ENCODE measurements at places on chromosomes 12 and 14.

DNA sequence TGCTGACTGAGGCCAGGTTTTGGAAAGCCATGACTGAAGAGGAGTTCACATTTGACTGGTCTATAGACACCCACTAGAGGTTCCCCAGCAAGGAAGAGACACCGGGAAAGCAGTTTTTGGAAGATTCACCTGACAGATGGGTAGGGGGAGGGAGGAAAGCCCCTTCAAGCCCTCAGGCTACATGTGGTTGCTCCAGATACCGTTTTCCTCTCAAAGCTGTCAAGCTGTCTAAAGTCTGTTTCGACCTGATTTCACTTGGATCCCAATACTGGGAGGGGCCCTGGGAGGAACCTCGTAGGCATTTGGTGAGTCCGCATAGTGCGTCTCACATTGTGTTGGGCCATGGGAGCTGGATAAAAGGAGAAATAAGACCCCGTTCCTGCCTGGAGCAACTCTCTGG is 1.7 kb upstream of the LRP1 start:
- DNase-seq, result no peak

GRCh38 chr12:67692966-67693365 is 44.4 kb downstream of the DYRK2 start:
- no peak for DNase-seq

GRCh38 chr14:60657456-60658210 is 8.4 kb upstream of the SIX1 start:
- no peak for DNase-seq

- DNase-seq, result no peak
Measured at GRCh38 chr12:2294651-2295475, 242.1 kb downstream of the CACNA1C start.

DNA sequence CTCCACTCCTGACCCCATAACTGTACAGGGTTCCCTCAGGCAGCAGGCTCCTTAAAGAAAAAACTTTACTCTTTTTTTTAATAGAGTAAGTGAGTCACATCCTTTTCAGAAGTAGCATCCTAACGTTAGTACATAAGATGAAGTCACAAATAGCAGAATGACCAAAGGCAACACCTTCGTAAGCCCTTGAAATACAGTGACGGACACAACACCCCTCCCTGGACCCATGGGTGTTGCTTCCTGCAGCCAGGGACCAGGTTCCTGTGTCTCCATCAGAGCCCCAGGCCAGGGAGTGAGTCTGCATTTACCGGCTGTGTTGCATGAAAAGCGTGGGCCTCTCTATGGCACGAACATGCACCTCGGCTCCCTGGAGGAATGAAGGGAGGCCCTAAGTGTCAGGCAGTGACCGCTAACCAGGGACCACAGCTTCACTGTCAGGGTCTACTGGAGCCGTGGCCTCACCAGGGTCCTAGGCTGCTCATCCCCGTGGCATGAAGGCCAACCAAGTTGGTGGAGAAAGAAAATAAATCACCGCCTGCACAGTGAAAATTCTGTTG is 340.0 kb upstream of the SFSWAP start:
- DNase-seq, result no peak

DNA sequence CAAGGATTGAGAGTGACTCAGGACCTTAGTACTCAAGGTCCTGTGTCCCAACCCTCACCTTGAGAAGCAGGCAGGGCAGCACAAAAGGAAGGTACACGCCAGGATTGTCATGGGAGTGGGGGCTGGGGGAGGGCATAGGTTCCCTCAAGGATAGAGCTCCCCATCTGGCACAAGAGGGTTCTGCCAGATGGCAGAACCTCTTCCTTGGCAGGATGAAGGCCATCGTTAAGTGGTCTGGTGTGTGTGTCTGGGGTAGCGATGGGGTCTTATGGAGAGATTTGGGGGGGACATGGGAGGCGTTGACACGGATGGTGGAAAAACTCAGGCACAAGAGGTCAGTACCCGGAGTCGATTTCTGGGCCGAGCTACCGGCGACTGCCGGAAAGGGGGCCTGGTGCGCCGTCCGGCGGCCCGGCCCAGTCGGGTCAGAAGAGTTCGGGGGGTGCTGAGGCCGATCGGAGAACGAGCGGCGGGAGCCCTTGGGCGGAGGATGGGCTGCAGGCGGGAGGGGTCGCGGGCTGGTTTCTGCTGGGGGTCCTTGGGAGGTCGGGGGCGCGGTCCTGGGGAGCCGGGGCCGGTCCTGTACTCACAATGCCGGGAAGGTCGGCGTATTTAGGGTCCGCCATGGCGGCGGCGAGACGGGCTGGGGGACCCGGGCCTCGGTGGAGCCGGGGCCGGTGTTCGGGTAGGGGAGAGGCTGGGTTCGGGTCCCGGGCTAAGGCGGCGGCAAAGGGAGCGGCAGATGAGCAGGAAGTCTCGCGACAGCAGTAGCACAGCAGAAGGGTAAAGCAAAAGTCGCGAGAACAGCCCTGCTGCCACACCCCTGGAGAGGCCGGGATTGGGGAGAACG is at the start of gene DCTN2:
Gene DCTN2, minus strand, starts transcription at position 755 of the 850 bp plus-strand sequence. Its CDS starts 129 bp downstream, at position 626.
- DNase-seq, result peak; percentile 87

DNA sequence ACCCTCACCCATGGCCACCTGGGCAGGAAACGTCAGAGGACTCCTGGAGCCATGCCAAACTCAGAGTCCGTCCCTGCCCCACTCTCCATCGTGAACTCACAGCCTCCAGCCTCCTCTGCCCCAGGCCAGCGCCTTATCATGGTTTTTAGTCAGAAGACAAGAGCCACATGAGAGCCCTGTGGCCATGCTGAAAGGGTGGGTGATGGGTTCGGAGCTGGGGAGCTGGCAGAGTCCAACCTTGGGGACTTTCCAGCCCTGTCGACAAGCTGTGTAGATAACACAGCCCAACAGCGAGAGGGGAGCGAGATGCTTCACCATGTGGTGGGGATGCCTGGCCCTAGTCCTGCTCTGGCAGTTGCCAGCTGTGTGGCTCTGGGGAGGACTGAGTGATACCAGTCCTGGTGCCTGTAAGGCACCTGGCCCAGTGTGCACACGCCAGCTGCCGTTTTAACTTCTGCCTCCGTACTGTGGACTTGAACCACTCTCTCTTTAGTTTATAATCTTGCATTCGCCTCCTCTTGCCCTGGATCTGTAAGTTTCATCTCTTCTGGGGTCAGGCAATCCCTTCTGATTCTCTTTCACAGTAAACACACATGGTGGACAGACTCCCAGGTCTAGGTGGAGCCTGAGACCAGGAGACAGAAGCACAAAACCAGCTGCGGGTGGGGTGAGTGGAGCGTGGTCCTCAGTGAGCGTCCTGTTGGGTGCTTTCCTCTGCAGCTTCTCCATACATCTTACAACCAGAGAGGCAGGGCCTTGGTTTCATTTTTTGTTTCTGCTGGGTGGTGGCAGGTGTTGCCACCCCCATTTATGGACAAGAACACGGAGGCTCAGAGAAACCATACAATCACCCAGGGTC is 55.3 kb downstream of the RIN3 start:
- no peak for DNase-seq

GRCh38 chr14:75440733-75441477 is 13.1 kb downstream of the JDP2 start:
- no peak for DNase-seq

GRCh38 chr12:124742111-124742510 is 121.6 kb downstream of the SCARB1 start:
- no peak for DNase-seq
